ENCODE measurements at places on chromosomes 2 and 18.

- no peak for DNase-seq
These were observed 31.2 kb downstream of the ITGB1BP1 start for GRCh38 chr2:9391961-9392720.

GRCh38 chr2:16638946-16639345 is 26.7 kb downstream of the CYRIA start:
- DNase-seq, result no peak

GRCh38 chr2:161096336-161096735 is 63.9 kb upstream of the TANK start:
- no peak for DNase-seq

- DNase-seq, result no peak
These were observed 100.2 kb downstream of the AGAP1 start for GRCh38 chr2:235594041-235594440.

DNA sequence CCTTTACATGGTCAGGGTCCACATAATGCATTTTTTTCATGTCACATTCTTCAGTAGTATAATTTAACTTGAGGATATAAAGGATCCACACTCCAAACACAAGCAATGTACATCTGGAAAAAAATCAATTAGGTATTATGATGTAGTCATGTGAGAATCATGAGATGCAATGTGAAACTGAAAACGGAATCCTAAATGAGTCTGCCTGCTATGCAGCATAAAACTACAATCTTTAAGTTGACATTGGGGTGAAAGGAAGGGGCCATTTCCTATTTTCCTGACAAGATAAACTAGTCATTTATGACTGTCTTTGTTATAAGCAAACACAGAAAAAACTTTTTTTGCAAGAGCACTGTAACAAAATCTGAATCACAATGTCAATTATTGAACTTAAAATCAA is 27.6 kb downstream of the ST3GAL5 start:
- DNase-seq, result no peak

GRCh38 chr2:176165370-176166050 is 8.4 kb downstream of the HOXD3 start:
- peak; percentile 42 for DNase-seq

GRCh38 chr2:119224391-119225104 is 914 bp downstream of the STEAP3 start:
- DNase-seq, result no peak

- no peak for DNase-seq
These were observed 66.9 kb downstream of the CIB4 start for GRCh38 chr2:26574066-26574899.

GRCh38 chr2:67883316-67884087 is 179.3 kb downstream of the C1D start:
- DNase-seq, result no peak

GRCh38 chr2:144582651-144583380 is 62.9 kb upstream of the ZEB2 start:
- DNase-seq, result no peak

- no peak for DNase-seq
These were observed 132.3 kb downstream of the UXS1 start for GRCh38 chr2:106061611-106062349.

DNA sequence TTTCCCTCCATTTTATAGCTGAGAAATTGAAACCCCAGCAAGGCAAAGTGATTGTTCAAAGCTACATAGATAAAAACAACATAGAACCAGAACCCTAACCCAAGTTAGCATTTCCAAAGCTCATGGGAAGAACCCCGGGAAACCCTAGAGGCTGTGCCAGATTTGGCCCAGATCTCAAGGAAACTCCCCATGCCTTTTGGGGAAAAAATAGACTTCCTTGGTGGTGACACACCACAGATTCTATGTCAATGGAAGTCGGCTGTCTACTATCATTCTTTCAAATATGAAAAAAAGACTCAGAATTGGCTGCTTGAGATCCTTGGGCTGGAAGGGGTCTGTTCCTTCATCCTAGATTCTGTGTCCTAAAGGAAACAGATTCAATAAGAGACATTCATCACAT is 8.4 kb downstream of the COL6A3 start:
- DNase-seq, result no peak

DNA sequence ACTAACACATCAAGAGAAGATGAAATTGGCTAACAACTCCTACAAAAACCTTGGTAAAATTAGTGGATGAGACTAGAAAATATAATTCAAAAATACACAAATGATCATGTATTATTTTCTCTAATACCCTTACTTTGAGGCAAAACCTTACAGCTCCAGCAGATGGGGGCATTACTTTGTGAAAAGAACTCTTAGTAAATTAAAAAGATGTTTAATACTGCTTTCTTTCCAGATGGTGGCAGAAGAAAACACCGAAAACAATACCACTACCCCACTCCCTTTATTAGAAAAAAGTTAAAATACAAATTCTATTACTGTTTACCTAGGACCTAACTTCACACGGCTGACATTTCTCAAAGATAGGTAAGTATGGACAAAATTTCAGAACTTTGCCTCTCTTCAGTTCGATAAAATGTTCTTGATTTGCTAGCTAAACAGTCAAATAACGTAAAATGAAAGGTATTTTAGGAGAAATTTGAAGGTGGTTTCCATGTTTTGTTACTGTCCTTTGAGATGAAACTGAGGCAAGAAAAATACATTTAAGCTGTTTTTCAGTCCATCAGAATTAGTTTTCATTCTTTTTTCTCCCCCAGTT is 30.6 kb downstream of the ORC4 start:
- no peak for DNase-seq

- no peak for DNase-seq
These were observed 143.5 kb upstream of the NCKAP5 start for GRCh38 chr2:133711806-133712205.

DNA sequence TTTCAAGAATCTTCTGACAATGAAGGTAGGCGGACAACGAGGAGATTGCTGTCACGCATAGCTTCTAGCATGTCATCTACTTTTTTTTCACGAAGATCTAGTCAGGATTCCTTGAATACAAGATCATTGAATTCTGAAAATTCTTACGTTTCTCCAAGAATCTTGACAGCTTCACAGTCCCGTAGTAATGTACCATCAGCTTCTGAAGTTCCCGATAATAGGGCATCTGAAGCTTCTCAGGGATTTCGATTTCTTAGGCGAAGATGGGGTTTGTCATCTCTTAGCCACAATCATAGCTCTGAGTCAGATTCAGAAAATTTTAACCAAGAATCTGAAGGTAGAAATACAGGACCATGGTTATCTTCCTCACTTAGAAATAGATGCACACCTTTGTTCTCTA is 35.8 kb downstream of the MARCHF7 start:
- DNase-seq, result no peak

DNA sequence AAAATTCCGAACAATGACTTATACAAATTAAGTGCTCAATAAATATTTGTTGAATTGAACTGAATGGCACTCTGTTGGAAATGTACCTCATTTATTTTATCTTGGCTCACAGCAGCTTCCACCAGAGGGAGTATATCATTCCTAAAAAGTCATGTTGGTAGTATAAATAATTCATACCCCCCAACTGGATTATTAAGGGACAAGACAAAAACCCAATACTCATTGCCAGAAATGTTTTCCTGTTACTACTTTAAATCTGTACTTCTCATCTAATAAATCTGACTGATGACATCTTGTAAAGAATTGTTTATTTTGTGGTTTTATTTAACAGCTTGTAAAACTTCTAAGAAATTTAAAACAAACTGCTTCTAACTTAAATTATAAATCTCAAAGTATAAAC is 163.9 kb downstream of the CDH2 start:
- no peak for DNase-seq

- DNase-seq, result no peak
These were observed 73.6 kb upstream of the ZNF804A start for GRCh38 chr2:184524551-184525382.

- no peak for DNase-seq
These were observed 632.5 kb downstream of the BCL11A start for GRCh38 chr2:59920961-59921360.

GRCh38 chr18:10169814-10170213 is 256.0 kb downstream of the VAPA start:
- DNase-seq, result no peak

DNA sequence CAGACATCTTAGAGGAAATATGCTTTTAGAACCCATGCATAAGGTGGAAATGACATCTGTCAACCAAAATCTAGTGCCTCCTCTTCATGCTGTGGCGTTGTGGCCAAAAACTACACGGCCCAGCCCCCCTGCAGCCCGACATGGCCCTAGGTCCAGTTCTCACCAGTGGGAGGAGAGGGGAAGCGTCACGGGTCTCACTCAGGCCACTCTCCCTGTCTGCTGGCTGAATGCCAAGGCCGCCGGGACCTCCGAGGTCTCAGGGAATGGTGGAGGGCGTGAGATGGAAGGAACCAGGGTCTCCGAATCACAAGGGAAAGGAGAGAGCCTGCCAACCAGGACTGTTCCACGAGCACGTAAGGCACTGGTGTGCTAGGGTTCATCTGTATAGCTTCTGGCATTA is 361.0 kb downstream of the ANAPC1 start:
- DNase-seq, result no peak

GRCh38 chr2:200077838-200078237 is 122.5 kb downstream of the MAIP1 start:
- no peak for DNase-seq

DNA sequence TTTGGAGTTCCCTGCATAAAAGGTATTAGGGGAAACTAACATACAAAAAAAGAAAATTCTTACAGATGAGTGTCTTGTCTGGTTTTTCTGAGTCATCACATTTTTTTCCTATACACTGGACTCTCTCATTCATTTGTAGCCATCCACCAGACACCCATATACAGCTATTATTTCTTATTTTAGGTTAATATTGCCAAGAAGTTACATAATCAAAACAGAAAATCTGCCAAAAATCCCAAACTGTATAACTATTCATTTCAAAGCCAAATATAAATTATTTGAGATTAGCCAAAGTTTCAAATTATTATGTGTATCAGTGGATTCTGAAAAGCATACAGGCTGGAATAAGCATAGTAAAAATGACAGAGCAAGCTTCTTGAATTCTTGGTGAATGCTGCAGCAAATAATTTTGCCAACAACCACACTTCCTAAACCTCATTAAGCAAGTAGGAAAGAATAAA is 191.2 kb downstream of the NCKAP5 start:
- DNase-seq, result no peak

DNA sequence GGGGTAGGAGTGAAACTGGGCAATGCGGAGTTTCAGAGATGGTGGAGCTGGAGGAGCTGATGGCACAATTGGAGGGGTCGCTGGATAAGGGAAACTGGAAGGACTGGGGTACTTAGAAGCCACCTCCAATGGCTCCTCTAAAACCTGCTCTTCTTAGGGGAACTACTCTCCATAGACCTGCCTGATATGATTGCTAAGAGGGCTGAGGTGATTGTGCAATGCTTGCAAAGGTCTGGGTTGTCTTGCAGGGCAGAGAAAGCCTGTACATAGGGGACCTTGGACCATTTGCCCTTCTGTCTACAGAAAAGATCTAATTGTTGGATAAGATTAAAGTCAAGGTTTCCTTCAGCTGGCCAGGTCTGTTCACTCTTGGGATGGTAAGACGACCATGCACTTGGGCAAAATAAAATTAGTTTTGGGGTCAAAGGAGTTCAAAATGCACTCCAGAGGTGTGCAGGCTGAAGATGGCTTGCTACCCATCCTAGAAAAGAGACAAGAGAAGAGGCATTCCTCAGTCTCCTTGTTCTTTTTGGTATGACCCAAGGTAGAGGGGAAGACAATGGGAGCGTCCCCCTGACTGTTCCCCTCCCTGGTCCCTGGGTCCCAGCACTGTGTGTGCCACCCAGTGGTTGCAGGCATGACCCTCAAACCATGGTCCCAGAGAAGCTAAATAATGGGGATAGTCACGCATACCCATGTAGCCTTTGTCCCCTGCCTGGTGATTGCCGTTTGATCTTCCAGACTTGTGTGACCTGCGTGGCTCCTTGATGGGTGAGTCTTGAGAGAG is 41.1 kb downstream of the STK17B start:
- DNase-seq, result no peak

- DNase-seq, result no peak
These were observed 107.3 kb upstream of the IL1R2 start for GRCh38 chr2:101884423-101884822.

DNA sequence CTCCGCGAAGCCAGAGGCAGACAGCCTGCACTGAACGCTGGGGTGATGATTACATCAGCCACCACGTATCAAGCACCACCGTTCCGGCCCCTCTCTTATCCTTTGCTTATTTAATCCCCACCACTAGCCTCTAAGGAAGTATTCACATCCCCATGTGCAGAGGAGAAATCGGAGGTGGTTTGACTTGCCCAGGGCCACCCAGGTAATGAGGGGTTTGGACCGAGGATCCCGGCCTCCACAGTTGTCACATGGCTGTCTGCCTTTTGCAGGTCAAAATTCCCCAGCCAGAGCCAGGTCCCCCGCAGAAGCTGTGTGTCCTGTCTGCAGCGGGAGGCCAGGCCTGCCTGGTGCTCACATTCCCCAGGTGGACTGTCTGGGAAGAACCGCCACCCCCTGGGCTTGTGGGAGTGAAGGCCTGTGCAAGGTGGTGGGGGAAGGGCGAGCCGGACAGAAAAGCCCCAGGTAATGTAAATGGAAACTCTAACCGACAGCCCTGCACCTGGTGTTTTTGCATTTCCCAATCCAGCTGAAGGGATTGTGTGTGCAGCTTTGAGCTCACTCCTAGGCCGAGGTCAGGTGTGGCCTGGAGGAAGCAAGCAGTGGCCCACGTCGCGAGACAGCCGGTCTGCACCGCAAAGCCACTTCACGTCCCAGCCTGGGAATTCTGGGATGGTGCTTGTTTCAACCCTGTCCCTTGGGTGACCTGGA is 108.5 kb upstream of the ID2 start:
- DNase-seq, result peak; percentile 55

- DNase-seq, result peak; percentile 24
These were observed 51.8 kb upstream of the BIN1 start for GRCh38 chr2:127158614-127159290.

GRCh38 chr2:110714452-110715224 is 17.7 kb upstream of the ACOXL start:
- DNase-seq, result no peak

GRCh38 chr2:54675738-54676137 is 47.7 kb upstream of the EML6 start:
- no peak for DNase-seq

- DNase-seq, result no peak
These were observed 375.5 kb upstream of the SLC8A1 start for GRCh38 chr2:40827392-40827791.

DNA sequence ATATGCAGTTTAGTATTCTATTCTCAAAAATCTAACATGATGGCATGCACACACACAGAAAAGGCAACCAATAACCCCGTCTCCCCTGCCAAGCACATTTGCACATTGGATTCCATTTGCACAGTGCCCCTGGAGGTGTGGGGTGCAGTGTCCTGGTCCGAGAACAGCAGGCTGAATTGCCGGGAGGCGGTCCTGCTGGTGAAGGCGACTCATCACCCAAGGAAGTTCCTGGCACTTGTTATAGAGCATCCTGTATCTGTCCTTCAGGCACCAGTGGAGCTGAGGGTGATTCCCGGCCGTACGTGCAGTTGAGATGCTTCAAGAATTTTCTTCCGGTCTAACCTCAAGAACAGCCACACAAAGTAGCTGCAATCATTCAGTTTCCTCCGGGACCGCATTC is 73.0 kb upstream of the RAB12 start:
- no peak for DNase-seq

All from ecto neural progenitor cell (in vitro differentiated cells).